ENCODE measurements at places on chromosomes 7 and 10.

GRCh38 chr7:76196786-76197185, 4.9 kb upstream of the SRRM3 start:
- no peak for DNase-seq

GRCh38 chr7:142176901-142177300, 65.4 kb downstream of the MGAM2 start:
- DNase-seq = no peak

GRCh38 chr7:27314111-27314510, 71.5 kb downstream of the EVX1 start:
- DNase-seq = no peak

GRCh38 chr7:35253460-35253709, 515 bp downstream of the TBX20 start:
- DNase-seq = no peak

- no peak for DNase-seq
Measured at GRCh38 chr10:5588603-5589002, 63.8 kb downstream of the CALML3 start.

DNA sequence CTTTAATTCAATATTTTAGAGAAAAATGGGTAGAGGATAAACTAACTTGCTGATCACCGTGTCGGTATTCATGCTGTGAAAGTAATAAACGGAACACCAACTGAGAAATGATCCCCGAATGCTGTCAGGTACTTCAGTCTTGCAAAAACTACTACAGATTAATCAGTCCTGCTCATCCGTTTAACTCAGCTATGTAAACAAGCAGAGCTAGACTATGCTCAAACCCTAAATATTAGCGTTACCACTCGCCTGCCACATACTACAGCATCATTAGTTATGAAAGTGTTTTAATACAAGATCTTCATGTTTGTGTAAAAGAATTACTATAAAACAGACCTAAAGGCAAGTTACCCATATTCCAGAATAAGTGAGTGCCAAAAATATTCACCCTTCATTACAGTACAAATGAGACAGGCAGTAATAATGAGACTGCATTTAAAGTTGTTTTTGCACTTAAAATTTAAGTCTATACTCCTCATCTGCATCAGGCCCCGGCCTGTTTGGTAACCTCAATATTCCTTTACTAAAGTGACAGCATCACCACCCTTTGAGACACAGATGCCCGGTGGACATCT, 952 bp downstream of the DNMBP start:
- no peak for DNase-seq

DNA sequence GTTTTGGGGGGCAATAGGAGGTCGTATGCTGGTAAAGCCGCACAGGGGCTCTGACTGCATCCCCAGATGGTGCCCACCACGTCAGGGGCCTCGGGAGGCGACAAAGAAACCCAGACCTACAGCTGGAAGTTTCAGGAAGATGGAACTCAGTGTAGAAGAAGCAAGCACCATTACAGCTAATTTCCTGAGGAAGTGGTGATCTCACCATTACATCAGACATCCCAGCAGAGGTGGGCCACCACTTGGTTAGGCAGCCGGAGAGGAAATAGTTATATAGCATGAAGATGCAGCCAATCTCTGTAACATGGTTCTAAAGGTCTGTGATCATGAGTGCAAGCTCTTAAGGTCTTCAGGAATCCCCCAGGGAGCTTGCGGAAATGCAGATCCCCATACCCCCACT, 127.3 kb upstream of the PCBD1 start:
- DNase-seq = no peak

- DNase-seq = peak; percentile 38
Measured at GRCh38 chr10:60387531-60387930, 2.1 kb downstream of the ANK3 start.

DNA sequence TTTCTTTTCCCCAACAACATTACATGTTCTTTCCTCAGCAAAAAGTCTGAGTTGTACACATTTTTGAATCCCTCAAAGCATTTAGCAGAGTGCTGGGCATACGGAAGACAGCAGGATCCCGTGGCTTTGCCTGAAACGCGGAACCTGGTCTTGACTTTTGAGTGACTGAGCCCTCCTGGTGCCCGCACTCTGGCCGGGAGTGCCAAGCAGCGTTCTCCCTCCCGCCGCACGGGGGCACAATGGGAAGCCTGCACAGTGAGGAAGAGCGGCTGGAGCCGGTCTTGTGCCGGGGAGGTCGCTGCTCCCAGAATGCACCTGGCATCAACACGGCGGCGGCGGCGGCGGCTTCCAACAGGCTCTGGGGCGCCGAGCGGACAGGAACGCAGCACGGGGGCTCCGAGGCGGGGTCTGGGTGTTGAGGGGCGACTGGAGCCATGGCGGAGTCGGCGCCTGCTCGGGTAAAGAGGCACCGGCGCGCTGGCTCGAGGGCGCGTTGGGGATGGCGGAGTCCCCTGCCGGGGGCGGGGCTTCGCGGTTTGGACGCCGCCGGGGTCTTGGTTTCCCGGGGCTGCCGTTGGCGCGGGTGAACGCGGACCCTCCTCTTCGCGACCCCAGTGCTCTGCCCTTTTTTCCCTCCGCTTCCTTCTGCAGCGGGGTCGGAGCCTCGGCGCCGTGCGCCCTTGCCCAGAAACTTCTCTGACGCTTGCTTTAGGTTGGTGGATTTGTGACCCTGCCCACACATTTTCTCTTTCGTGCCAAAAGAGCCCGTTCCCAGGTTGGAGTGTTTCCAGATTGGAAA, at the start of gene ZNF212:
ZNF212 (plus strand) TSS at position 307 of the 799 bp plus-strand sequence; CDS start at position 435, 128 bp downstream.
- peak; percentile 87 for DNase-seq

- DNase-seq = no peak
Measured at GRCh38 chr7:55179931-55180682, 161.3 kb downstream of the EGFR start.

GRCh38 chr7:37768611-37769010, 79.8 kb upstream of the NME8 start:
- no peak for DNase-seq

DNA sequence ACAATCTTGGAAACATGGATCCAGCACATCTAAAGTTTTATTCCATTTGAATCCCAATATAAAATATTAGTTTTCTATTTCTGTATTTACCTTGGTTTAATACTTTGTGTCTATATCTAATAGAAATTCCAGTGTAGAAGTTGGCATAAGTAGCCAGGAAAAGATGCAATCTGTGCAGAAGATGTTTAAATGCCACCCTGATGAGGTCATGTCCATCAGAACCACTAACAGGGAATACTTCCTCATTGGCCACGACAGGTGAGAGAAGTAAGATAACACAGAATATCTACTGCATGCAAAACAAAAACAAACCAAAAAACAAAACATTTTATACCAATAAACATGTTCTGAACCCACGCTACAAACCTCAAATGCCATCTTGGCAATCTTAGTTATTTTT, 15.7 kb downstream of the PLEKHS1 start:
- no peak for DNase-seq

- no peak for DNase-seq
Measured at GRCh38 chr10:111556666-111557065, 479.8 kb downstream of the ADRA2A start.

GRCh38 chr10:93767724-93768399, 10.1 kb downstream of the LGI1 start:
- no peak for DNase-seq

- peak; percentile 21 for DNase-seq
Measured at GRCh38 chr7:131302876-131303707, 24.6 kb upstream of the MKLN1 start.

- DNase-seq = no peak
Measured at GRCh38 chr7:3965794-3966395, 664.8 kb downstream of the SDK1 start.

GRCh38 chr7:47253650-47254080, 328.2 kb downstream of the TNS3 start:
- peak; percentile 30 for DNase-seq

- DNase-seq = no peak
Measured at GRCh38 chr10:63583909-63584724, 62.9 kb downstream of the REEP3 start.

- DNase-seq = no peak
Measured at GRCh38 chr7:122132341-122132740, 11.7 kb downstream of the AASS start.

GRCh38 chr7:148116195-148116594, 474.4 kb upstream of the C7orf33 start:
- no peak for DNase-seq

GRCh38 chr7:47418601-47419309, 163.2 kb downstream of the TNS3 start:
- DNase-seq = no peak

- DNase-seq = no peak
Measured at GRCh38 chr7:116218051-116218645, 7.8 kb downstream of the TES start.

- no peak for DNase-seq
Measured at GRCh38 chr10:6140965-6141295, 52.1 kb downstream of the RBM17 start.

- no peak for DNase-seq
Measured at GRCh38 chr7:51306761-51307160, 9.8 kb downstream of the COBL start.

- no peak for DNase-seq
Measured at GRCh38 chr7:10780400-10780747, 193.3 kb upstream of the PHF14 start.

All from NCI-H1092 (cell line).